A549 treated with Mapracorat at 1 μM for 4 hours (cell line): ENCODE measurements at places on chromosomes 1 and 21. TPM values are rescaled to one million over a fixed set of nuclear protein-coding genes. Genes with fewer than 3 reads are reported as not detected.

HRNR gene
- total RNA-seq: not detected in 5 replicates

EPS8L3 gene
- total RNA-seq: 0.52 to 1.1 TPM (median 0.94 TPM) in 5 replicates

LGALS8 gene
- total RNA-seq: 27.9 to 38.1 TPM (median 31.8 TPM) in 5 replicates

FCMR gene
- total RNA-seq: 4.7 to 6.4 TPM (median 4.9 TPM) in 5 replicates

SPRR1B gene
- total RNA-seq: not detected in 5 replicates

GUCA2A gene
- total RNA-seq: not detected in 5 replicates

FCRL6 gene
- total RNA-seq: not detected in 5 replicates

ZDHHC18 gene
- total RNA-seq: 35.3 to 46.7 TPM (median 42.2 TPM) in 5 replicates

ETNK2 gene
- total RNA-seq: 10.6 to 13.7 TPM (median 12.6 TPM) in 5 replicates

MAN1C1 gene
- total RNA-seq: 0.28 to 0.50 TPM (median 0.30 TPM) in 5 replicates

LPAR3 gene
- total RNA-seq: 0.16 to 0.33 TPM (median 0.25 TPM) in 5 replicates

KLHL20 gene
- 11.1 to 13.5 TPM (median 12.4 TPM) in 5 replicates for total RNA-seq

CHRM3 gene
- 0.03 to 0.16 TPM (median 0.06 TPM) in 3 of 5 replicates, not detected in the others for total RNA-seq

CREG1 gene
- total RNA-seq: 70.7 to 97.2 TPM (median 87.7 TPM) in 5 replicates

RNU1-4 gene
- total RNA-seq: not detected in 5 replicates

S100A8 gene
- not detected in 5 replicates for total RNA-seq

E2F2 gene
- total RNA-seq: 2.2 to 3.2 TPM (median 2.7 TPM) in 5 replicates

PCP4 gene
- total RNA-seq: not detected in 5 replicates

LCE1A gene
- not detected in 5 replicates for total RNA-seq

CFAP107 gene
- total RNA-seq: not detected in 5 replicates

ZNF697 gene
- 1.2 to 1.7 TPM (median 1.5 TPM) in 5 replicates for total RNA-seq

IGSF3 gene
- total RNA-seq: 14.6 to 19.7 TPM (median 18.2 TPM) in 5 replicates

HSD3B1 gene
- 0.27 TPM in 1 of 5 replicates, not detected in the others for total RNA-seq

AUNIP gene
- 7.8 to 10.4 TPM (median 8.3 TPM) in 5 replicates for total RNA-seq

FLG2 gene
- not detected in 5 replicates for total RNA-seq

YTHDF2 gene
- total RNA-seq: 51.6 to 57.5 TPM (median 53.3 TPM) in 5 replicates

TENT5C gene
- 0.02 to 0.10 TPM (median 0.06 TPM) in 5 replicates for total RNA-seq

SCAF4 gene
- 16.4 to 21.1 TPM (median 18.7 TPM) in 5 replicates for total RNA-seq

CDC42 gene
- total RNA-seq: 143 to 215 TPM (median 160 TPM) in 5 replicates

PHF13 gene
- 8.0 to 11.6 TPM (median 9.5 TPM) in 5 replicates for total RNA-seq

KCNA2 gene
- 0.02 to 0.10 TPM in 2 of 5 replicates, not detected in the others for total RNA-seq

POGK gene
- total RNA-seq: 25.1 to 30.7 TPM (median 28.5 TPM) in 5 replicates

COL24A1 gene
- 0.02 to 0.06 TPM (median 0.02 TPM) in 4 of 5 replicates, not detected in the other for total RNA-seq

FAM151A gene
- total RNA-seq: 0.16 to 0.32 TPM (median 0.17 TPM) in 5 replicates

RAB3B gene
- total RNA-seq: 5.3 to 9.0 TPM (median 6.0 TPM) in 5 replicates

C1QTNF12 gene
- total RNA-seq: 0.80 to 2.0 TPM (median 1.6 TPM) in 5 replicates

PDZK1IP1 gene
- total RNA-seq: 6.9 to 9.5 TPM (median 8.0 TPM) in 5 replicates

ST6GALNAC5 gene
- total RNA-seq: not detected in 5 replicates

DCAF6 gene
- 23.6 to 30.2 TPM (median 24.7 TPM) in 5 replicates for total RNA-seq

TMPRSS15 gene
- not detected in 5 replicates for total RNA-seq

FNDC10 gene
- total RNA-seq: 5.8 to 8.8 TPM (median 8.1 TPM) in 5 replicates

GBP1 gene
- total RNA-seq: 0.14 to 0.48 TPM (median 0.19 TPM) in 5 replicates

TEDDM1 gene
- total RNA-seq: not detected in 5 replicates

GIPC2 gene
- 0.03 to 0.07 TPM in 2 of 5 replicates, not detected in the others for total RNA-seq

TMEM69 gene
- 16.2 to 22.8 TPM (median 19.7 TPM) in 5 replicates for total RNA-seq

RBP7 gene
- 4.7 to 7.7 TPM (median 6.5 TPM) in 5 replicates for total RNA-seq

EIF2D gene
- total RNA-seq: 32.9 to 36.5 TPM (median 34.1 TPM) in 5 replicates

SCMH1 gene
- total RNA-seq: 11.3 to 14.2 TPM (median 12.9 TPM) in 5 replicates

CRNN gene
- not detected in 5 replicates for total RNA-seq

F5 gene
- 0.05 to 0.09 TPM (median 0.07 TPM) in 5 replicates for total RNA-seq

CD34 gene
- total RNA-seq: 0.05 to 0.06 TPM in 2 of 5 replicates, not detected in the others

PLD5 gene
- 1.5 to 2.7 TPM (median 2.0 TPM) in 5 replicates for total RNA-seq

C1orf53 gene
- 4.7 to 8.2 TPM (median 5.9 TPM) in 5 replicates for total RNA-seq

AVPR1B gene
- not detected in 5 replicates for total RNA-seq
